Astrocyte (in vitro differentiated cells and primary cell): ENCODE measurements at places on chromosomes 4 and X. TPM values are rescaled to one million over a fixed set of nuclear protein-coding genes. Genes with fewer than 3 reads are reported as not detected.
A peak's percentile ranks its signal among the peaks of the same experiment; 100 is the strongest.

DNA sequence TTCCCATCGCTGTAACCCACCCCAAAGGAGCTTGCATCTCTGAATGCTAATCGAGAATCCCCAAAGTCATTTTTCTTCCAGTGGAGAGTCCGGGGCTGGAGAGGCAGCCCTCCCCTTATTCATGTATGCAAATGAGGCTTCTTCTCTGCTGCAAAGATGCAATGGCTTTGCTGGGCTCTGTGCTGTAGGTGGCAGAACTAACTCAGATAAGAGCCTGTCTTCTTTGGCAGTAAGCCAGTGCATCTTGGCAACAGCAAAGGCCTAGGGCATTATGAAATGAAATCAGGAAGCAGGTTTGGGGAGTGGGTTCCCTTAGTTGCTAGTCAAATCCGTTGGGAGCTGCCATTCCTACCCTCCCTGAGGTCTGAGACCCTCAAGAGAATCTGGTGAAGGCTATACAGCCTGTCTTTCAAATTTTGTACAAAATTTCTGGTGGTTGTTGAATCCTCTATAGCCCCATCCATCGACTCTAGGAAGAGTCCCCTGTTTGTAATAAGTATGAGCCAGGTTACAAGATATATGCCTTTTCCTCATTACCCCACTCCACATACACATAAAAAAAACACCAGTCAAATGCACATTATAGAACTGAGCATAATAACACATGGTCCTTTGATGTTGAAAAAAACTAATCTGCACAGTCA, 290.6 kb upstream of the TAPT1 start:
- DNase-seq = peak; percentile 62
- no peaks in the 10 kb centered on the region for H3K27me3 ChIP-seq
- H3K36me3 ChIP-seq = no peaks in the 10 kb centered on the region

Gene ARAP2
- total RNA-seq = 9.6 and 10.4 TPM in 2 replicates

Gene NSUN7
- total RNA-seq = 2.1 and 2.5 TPM in 2 replicates

DNA sequence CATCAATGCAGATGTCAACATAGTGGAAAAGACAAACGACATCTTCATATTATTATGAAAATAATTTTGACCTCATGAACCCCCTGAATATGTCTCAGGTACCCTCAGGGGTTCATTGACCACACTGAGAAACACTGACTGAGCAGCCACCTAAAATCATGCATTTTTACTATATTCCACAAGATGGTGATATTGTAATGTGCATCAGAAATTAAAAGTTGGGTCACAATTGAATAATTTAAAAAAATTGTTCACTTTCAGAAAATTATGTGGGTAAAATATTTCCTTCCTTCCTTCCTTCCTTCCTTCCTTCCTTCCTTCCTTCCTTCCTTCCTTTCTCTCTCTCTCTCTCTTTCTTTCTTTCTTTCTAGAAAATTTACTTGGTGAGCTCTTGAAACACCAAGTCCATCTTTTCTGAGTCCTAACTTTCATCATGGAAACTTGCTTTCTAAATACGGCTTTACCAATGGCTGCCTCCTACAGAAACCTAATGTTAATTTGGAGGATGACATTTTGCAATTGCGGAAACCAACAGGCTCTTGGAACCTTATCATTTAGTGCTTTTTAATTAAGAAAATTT, 103.6 kb downstream of the RTL3 start:
- DNase-seq = no peak
- no peaks in the 10 kb centered on the region for H3K4me1 ChIP-seq
- no peak overlapping the region for H3K27ac ChIP-seq
- no peak overlapping the region for H3K4me3 ChIP-seq
- H3K27me3 ChIP-seq = no peaks in the 10 kb centered on the region

DNA sequence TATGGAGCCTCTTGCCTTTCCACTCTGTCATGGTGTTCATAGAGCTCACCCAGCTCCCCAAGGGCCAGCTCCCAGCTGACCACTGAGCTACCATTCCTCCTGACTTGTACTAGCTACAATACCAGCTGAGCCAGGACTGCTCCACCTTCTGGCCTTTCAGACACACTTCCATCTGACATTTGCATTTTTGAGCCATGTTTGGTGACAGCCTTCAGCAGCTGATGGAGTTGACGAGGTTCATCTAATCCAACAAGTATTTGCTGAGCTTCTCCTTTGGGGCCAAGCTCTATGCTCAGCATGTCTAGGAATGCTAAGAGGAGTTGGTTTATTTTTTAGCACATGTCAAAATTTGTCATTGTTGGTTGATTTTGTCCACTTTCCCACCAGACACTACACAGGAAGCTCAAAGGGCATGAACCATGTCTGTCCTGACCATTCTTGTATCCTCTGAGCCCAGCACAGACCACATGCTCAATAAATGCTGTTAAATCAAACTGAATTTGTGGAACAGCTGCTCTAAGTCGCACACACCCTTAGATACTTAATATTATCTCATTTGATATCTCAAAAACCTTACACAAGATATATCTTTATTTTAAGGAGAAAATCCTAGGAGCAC, 142.6 kb upstream of the PPARGC1A start:
- no peaks in the 10 kb centered on the region for H3K27me3 ChIP-seq
- no peak overlapping the region for H3K27ac ChIP-seq
- H3K36me3 ChIP-seq = no peaks in the 10 kb centered on the region

DNA sequence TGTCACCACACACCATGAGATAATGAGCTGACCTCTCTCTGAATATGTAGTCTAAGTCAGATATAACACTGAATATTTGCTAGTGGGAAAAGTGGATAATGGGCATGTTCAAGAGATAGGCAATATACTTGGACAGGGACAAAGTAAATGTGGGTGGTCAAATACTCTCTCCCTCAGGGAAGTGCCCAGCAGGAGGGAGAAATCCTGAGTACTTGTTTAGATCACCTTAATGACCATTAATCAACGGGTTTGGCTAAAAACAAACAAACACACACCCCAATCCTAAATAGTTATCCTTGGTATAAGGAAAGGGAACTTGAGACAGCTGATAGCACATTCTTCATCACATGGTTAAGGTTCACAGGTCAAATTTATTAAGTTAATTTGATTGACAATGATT, 933.5 kb downstream of the C4orf33 start:
- H3K27ac ChIP-seq = no peak overlapping the region
- DNase-seq = no peak
- no peaks in the 10 kb centered on the region for H3K27me3 ChIP-seq
- no peaks in the 10 kb centered on the region for H3K4me1 ChIP-seq
- H3K36me3 ChIP-seq = no peaks in the 10 kb centered on the region

DNA sequence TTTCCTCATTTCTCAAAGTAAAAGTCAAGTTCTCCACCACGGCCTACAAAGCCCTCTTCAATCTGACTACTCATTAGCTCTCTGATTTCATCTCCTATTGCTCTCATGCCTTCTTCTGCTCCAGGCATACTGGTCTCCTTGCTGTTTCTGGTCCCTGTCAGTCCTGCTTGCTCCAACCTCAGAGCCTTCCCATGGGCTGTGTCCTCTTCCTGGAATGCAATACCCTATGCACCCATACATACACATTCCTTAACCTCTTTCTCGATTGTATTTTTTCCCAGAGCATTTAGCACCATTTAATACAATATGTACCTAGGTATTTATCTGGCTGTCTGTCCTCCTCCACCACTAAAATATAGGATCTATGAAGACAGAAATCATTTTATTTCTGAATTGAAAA, 385.2 kb downstream of the GASK1B start:
- H3K4me3 ChIP-seq = no peak overlapping the region

DNA sequence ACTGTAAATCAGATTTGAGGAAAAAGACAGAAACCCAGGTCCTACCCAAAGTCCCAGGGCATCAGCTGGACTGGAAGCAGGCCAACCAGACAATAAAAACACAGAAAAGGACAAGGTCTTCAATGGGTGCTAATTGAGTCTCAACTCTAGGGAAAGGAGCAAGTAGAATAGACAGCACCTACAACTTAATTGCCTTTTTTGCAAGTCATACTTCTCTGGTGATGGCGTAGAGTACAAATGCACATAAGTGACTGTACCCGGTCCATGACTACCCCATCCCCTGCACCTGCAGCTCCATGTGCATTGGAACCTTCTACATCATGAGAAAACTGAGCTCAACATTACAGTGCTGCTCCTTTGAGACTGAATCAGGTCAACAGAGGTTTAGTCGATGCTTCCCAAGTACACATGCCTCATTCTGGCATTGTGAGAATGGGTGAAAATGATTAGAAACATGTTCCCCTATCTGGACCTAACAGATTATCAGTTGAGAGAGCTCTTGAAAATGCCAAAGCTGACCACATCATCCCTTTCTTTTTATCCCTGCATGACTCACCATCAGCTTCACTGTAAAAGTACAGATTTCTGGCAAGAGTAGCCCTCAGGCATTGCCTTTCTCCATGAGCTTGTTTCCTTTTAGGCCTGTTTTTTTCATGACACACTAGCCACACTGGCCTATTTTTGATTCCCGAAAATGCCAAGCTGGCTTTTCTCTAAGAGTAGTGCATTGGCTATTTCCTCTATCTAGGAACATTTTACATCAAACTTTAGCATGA, 298.3 kb downstream of the HS3ST1 start:
- H3K36me3 ChIP-seq = no peaks in the 10 kb centered on the region
- peak overlapping the region; percentile 20 for H3K27ac ChIP-seq
- no peaks in the 10 kb centered on the region for H3K27me3 ChIP-seq
- peak; percentile 98 for DNase-seq
- H3K4me1 ChIP-seq = peaks cover 15% of the 10 kb centered on the region

DNA sequence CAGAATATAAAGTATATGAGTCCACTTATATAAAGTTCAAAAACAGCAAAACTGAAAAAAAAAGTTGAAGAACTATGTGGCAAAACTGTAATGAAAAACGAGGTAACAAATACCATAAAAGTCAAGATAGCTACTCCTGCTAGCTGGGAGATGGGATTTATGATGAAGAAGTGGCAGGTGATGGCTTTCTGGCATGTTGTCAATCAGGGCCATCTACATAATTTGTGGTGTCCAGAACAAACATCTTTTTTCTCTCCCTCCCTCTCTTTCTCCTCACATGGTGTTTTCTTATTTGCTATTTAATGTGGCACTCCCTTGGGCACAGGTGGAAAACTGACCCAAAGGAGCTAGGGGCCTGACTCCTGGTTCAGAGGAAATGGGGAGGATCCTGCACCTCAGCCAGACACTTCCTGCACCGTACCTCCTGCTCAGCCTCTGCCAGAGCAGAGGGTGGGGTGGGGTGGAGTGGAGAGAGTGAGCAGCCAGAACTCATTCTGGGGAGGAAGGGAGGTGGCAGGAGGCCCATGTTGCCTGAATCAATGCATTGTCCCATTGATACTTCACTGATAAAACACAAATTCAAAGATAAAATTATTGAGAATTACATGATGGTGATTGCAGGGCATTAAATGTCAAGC, 5.3 kb upstream of the SAP30 start:
- H3K4me3 ChIP-seq = no peak overlapping the region
- H3K4me1 ChIP-seq = peaks cover 4% of the 10 kb centered on the region
- no peak overlapping the region for H3K27ac ChIP-seq
- no peaks in the 10 kb centered on the region for H3K36me3 ChIP-seq
- DNase-seq = no peak

GRCh38 chr4:136768925-136769275, 763.4 kb downstream of the PCDH18 start:
- no peaks in the 10 kb centered on the region for H3K4me1 ChIP-seq
- no peak overlapping the region for H3K4me3 ChIP-seq
- H3K27ac ChIP-seq = no peak overlapping the region
- H3K27me3 ChIP-seq = no peaks in the 10 kb centered on the region
- no peaks in the 10 kb centered on the region for H3K36me3 ChIP-seq
- no peak for DNase-seq

Gene CT55
- total RNA-seq = not detected in 2 replicates

- H3K4me3 ChIP-seq = no peak overlapping the region
- no peaks in the 10 kb centered on the region for H3K36me3 ChIP-seq
- H3K4me1 ChIP-seq = no peaks in the 10 kb centered on the region
- no peaks in the 10 kb centered on the region for H3K27me3 ChIP-seq
- DNase-seq = no peak
Observed at GRCh38 chrX:13661735-13662288, 8.9 kb downstream of the TCEANC start.

DNA sequence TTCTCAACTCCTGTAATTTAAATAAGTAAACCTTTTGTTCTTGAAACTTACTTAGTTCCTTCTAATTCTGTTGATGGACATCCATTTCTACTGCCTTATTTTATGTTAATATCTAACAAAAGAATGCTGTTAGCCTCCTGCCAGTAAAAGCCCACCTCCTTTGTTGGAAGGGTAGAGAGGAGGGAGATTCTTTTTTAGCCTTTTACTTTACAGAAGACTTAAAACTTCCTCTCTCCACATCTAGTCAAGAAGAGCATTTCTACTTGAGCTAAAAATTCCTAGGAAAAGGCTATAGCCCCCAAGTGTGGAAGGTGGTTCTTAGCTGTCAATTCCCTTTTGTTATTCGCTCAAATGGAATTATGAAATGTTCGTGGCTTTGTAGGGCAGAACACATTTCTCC, 118.7 kb downstream of the ZIC3 start:
- DNase-seq = no peak
- no peaks in the 10 kb centered on the region for H3K36me3 ChIP-seq
- no peak overlapping the region for H3K4me3 ChIP-seq
- H3K27ac ChIP-seq = no peak overlapping the region
- no peaks in the 10 kb centered on the region for H3K4me1 ChIP-seq

DNA sequence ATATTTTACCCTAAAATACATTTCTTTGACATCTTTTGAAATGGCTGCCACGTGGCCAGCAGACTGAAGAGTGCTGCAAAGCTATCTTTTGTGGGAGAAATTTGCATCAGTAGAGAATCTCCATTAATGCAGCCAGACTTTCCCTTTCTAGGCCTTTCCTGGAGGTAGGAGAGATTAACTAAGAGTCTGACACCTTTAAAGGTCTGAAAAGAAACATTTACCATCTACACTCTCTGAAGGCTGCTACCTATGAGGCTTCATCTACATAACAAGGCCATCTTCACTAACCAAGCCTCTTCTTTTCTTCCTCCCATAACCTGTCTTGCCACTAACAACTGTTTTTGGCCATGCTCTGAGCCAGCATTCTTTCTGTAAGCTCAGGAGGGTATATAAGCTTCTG, 17.8 kb upstream of the SPRY1 start:
- no peak overlapping the region for H3K4me3 ChIP-seq
- H3K27me3 ChIP-seq = no peaks in the 10 kb centered on the region
- no peak overlapping the region for H3K27ac ChIP-seq
- H3K4me1 ChIP-seq = no peaks in the 10 kb centered on the region
- no peak for DNase-seq
- H3K36me3 ChIP-seq = no peaks in the 10 kb centered on the region
